ENCODE measurements at places on chromosomes 5 and 9.

DNA sequence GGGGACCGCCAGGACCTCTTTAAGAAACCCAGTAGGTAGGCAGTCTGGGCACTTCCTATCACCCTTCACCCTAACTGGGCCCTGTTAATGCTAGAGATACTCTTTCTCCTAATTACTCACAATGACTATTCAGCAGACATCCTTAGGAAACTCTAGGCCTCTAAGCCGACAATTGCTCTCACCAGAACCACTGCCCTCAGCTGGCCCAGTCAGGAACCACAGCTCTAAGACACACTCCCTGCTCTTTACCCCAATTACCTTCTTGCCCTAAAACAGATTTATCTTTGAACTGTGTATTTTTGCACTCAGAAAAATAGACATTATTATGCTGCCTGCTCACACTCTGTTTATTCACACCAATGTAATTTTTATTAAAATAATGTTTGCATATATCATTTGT lies 432.6 kb upstream of the SLC30A5 start:
- no peak for DNase-seq

- DNase-seq: no peak
Measured at GRCh38 chr5:159821461-159821940, 94.8 kb upstream of the ADRA1B start.

DNA sequence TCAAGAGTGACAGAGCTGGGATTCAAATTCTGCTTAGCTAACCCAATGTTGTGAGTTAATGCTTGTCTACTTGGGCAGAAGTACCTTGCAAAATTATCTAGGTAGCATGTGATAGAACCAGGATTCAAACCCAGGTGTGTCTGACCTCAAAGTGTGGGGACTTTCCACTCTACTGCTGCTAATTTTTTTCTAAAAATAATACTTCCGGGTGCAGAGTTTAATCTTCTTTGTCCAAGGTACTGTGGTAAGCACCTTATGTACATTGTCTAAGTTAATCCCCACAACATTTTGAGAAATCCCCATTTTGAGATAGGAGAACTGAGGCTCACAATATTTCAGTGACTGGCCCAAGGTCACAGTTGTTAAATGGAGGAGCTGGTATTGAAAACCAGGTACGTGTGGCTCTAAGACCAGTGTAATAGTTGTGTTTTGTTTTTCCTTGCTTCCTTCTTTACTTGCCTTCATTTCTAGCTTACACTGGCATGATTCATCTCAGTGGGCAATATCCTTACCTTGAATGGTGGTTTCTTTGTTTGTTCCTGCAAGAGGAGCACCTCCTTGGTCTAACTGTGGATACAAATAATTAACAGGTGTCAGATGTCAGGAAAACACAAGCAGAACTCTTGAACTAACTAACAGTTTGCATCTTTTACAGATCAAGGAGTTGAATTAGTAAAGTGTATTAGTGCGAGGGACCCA lies 7.5 kb downstream of the ALDOB start:
- DNase-seq: no peak

DNA sequence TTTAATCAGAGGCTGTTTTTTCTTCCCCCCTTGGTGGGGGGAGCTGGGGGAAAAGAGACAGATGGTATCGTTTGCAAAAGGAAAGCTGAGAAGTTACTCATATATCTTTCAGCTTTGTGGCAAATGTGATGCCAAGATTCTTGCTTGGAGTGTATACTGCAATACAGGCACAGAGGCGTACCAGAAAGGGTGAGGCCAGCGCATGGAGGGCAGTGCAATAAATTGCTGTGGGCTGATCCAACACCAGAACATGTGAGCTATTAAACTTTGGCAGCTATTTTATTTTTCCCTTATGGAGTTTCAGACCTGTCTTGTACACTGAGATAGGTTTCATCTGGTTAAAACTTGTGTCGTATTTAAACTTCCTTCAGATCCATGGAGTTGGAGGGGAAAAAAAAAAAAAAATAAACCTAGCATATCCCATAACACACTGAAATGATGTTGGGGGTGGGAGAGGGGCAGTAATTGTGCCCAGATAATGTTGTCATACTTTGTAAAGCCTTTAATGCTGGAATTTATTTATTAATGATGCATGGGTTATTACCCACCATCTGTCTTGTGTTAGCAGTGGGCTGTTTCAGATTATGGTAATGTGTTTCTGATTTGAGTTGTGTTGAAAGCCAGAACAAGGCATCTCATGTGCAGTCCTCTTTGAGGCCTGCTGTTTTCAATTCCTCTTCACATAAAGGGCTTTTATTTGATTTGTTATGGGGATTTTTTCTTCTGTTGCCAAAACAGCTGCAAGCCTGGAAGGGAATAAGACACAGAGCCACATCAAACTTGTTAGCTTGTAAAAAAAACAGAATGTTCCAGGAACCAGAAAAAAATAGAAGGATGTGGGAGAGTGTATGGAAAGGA lies 891.3 kb downstream of the TLE1 start:
- no peak for DNase-seq

DNA sequence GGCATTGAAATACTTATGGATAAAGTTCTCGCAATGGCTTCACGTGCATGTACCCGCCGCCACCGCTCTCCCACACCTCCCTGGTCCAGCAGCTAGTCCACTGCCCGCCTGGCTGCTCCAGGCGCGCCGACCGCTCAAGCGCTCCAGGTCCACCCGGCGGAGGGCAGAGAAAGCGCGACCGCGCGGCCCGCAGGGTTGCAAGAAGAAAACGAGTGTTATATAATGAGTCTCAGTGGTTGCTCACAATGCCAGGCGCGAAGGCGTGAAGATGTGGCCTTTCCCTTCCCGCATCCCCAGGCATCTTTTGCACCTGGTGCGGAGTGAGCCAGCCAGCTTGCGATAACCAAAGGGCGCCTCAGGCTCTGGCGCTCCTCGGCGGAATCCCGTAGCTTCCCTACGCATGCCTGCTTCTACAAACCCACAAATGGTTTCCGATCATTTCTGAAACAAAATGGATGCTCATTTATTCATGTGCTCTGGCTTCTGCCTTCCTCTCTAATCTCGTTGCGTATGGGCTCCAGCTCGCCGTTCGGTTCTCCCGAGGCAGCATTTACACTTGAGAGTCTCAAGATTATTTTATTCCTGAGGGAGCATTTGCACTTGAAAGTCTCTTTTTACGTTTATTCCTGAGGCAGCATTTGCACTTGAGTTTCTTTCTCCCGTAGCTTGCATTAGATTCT lies 25.7 kb downstream of the CDKN2A start:
- DNase-seq: no peak

DNA sequence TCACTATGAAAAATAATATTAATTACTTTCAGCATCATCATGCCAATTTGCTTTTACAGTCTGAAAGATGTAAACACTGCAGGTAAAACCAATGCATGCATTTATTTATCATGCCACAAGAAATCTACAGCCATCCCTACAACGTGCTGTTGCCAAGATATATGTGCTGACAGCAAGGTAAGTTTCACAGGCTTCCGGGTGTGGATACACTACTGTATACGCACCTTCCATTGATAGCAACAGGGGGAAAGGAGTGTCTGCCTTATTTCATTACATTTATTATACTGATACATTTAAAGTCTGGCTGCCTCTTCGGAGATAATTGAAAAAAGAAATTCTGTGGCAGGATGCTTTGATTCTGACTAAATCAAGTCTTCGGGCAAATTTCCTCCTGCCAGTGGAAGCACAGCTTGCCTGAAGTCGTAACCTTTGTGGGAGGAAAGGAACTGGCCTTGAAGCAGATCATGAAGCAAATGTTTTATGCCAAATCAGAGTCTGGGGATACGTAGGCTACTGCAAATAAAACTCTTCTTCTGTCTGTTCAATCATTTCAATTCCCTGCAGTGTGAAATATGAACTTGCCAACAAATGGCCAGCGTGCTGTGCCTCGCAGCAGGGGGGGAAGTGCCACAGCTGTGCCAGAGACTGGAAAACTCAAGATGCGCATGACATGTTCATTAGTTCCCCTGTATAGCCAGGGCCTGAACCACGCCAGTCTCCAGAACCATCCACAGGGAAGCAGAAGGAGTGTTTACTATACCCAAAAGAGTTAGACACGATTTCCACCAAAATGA lies 268.1 kb downstream of the EFNA5 start:
- no peak for DNase-seq

DNA sequence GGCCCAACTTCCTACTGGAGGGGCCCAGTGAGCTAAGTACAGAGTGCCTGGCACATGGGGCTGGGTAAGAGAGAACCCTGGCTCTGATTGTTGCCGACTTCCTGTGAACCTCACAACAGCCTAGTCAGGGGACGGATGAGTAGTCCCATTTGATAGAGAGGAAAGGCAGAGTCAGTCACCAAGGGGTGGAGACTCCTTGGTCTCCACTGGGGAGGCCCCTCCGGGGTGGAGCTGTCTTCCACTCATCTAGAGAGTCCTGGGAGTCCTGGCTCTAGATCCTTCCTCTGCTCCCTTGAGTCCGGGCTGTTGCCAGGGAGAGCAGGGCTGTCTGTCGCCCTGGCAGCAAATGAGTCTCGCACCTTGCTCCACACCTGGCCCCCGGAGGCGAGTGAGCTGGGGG lies 8.0 kb downstream of the GRK6 start:
- no peak for DNase-seq

DNA sequence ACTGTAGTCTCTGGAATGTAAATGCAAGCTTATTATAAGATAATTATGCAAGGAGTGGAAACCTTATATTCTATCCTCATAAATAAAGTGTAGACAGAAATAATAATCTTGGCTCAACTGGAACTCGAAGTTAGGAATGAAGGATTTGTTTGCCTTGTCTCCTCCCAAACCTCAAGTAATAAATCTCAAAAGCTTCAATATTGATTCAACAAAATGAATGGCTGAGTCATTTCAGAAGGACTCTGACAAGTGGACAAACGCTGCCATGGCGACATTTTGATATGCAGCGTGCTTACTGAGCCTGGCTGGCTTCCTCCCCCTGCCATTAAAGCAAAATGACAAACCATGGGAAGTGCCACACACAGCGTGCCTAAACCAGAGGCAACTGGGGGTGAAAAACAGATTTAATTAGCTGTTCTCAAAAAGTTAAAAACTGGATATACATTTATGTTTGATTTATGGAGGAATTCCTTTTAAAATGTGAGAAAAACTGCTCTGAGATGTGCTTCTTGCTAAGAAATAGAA lies 10.5 kb upstream of the ADGRV1 start:
- DNase-seq: no peak

DNA sequence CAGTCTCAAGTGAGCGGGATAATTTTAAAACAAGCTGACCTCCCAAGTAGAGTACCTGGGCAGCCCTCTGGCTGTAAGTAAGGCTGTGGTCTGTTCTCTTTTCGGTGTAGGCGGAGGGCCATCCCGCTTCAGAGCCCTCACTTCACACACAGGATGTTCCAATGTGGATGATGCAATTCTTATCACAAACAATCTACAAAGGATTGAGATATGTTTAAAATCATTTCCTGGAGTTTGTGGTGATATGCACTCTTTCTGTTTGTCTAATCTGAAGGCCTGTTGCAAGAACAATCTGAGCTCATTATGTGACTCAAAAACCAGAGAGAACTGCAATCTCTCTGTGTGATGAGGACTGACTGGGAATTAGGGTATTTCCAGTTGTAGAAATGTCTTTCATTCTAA lies 42.5 kb downstream of the ITGA2 start:
- no peak for DNase-seq

DNA sequence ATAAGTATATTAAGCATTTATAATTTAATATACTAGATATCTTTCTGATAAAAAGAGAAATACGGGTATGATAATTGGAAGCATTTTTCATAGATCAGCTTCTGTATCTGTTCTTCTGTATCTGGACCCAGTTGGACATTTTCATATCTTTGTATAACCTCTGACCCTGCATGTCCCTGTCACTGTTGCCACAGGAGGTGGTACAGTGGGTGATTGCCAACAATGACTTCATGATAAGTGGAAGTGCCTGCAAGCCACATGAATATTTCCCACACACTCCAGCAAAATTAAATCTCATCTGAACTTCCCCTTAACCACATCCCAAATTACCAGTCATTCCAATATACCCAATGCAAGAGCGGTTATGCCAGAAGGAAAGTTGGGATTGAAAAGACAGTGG lies 376.4 kb downstream of the ARRDC3 start:
- DNase-seq: no peak

GRCh38 chr5:102867992-102868662 lies 113.0 kb downstream of the PAM start:
- no peak for DNase-seq

- DNase-seq: no peak
Measured at GRCh38 chr5:86885011-86885410, 267.3 kb downstream of the COX7C start.

DNA sequence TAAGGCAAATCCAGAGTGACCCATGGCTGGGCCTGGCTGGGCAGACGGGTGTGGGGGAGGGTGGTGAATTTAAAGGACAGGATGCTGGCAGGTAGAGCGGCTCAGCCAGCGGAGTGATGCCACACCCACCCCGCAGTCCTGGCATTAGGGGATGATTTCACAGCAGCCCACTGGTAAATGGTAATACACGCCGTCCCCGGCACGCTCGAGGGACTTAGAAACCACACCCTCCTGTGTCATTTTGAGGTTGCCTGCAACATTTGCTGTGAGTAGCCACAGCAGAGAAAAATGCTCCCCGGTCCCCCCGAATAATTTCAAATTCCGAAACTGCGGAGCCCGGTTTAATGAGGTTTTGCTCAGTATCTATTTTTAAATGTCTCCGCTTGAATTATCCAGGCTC lies 71.3 kb upstream of the FCN2 start:
- no peak for DNase-seq

- DNase-seq: no peak
Measured at GRCh38 chr5:175718401-175719108, 60.7 kb downstream of the HRH2 start.

GRCh38 chr9:116628716-116629115 lies 58.4 kb upstream of the TRIM32 start:
- no peak for DNase-seq

GRCh38 chr5:33476992-33477391 lies 36.2 kb downstream of the TARS1 start:
- no peak for DNase-seq

- DNase-seq: no peak
Measured at GRCh38 chr5:27020973-27021372, 17.4 kb downstream of the CDH9 start.

DNA sequence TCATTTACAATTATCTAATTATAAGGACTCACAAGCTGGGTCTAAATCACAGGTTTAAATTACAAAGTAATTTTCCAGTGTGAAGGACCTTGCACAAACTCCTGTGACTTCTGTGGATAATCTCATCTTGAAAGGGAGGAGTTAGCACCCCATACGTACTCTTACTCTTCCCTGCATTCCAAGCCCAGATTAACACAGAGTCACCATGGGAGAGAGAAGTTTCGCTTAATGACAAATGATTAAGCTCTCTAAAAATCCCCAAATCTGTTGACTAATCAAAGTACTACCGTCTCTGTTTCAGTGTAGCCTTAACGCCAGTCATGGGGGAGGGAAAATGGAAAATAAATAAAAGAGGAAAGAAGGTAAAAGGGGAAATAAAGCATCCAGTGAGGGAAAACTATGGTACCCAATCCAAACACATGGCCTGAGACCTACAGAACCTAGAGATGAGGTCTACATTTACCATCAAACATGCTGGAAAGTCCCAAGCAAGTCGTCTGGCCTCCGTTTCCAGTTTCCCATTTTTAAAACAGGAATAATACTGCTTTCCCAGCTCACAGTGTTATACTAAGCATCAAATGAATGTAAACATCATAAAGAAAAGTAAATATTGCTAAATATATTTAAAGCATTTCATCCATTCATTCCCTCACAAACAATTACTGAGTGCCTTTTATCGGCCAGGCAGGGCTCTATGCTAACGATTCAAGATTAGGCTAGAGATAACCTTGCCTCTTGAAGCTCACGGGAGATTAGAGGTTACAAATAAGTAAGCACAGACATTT lies 63.2 kb downstream of the PCA3 start:
- no peak for DNase-seq
